Activated CD4-positive, alpha-beta T cell treated with anti-CD3 and anti-CD28 coated beads, Interleukin-2, Interleukin-4, amounts not matched to agents 100 ng/mL and 50 ng/mL, durations not matched to agents 16 hours and 8 hours (primary cell): ENCODE measurements at places on chromosomes 1 and 21.
A peak's percentile ranks its signal among the peaks of the same experiment; 100 is the strongest.

DNA sequence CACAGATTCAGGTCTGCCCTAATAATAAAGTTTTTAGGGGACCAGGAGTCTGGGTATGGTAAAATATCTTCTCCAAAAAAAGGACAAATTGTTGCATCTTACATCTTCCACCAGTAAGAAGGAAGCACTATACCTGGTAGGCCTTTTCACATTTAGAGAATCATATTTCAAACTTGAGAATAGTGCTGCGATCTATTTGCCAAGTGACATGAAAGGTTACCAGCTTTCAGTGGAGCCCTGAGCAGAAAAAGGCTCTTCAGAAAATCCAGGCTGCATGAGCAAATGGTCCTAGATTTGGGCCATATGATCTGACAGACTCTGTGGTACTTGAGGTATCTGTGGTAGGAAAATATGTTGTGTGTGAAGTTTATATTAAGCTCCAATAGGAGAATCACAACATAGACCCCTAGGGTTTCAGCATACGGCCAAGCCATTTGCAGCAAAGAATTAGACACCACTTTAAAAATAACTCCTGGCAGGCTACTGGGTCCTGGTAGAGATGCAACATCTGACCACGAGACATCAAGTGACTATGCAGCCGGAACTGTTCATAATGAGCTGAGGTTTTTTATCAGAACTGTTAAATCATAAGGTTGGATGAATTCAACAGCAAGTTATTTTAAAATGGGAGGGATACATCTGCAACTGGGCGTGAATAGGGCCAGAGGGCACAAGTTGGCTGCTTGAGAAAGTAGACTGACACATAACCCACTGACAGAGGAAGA lies 38.6 kb upstream of the CCDC190 start:
- DNase-seq, result no peak

DNA sequence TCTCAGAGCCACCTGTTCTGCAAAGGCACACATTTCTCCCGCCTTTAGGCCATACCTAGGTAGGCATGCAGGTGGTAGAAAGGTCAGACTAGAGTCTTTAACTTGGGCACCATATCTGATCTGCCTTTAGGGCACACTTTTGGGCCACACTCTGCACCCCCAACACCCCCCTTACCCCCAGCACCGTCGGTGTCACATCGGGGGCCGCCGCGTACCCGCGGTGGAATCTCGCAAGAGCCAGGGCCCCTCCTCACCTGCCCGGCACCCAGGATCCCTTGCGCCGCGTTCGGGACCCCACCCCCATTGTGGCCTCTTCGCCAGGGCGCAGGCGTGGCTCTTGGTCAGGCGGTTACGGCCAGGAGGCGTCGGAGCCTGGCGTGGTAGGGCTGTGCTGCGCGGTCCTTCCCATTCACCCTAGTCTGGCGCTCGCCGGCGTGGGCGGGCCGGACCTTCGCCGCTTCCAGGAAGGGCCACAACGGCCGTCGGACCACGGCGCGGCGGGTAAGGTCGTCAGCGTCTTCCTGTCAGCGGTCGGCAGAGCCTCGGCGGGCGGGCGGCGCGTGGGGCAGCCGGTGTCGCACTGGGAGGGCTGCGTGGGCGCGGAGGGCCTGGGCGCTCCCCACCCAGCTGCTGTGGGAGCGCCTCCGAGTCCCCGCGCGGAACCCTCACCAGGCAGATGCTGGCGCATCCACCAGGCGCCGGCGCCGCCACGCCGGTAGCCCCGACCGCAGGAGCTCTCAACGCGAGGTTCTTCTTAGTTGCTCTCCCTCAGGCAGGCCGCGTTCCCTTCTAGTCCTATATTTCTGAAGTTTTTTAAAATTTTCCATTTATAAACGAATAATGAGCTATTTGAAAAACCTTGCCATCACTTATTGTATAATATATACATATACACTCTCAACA lies at the start of gene DNAH14:
TSS of gene DNAH14 (plus strand) at position 341 of the 903 bp plus-strand sequence. CDS start 23,028 bp downstream, outside the sequence.
- DNase-seq, result peak; percentile 12

DNA sequence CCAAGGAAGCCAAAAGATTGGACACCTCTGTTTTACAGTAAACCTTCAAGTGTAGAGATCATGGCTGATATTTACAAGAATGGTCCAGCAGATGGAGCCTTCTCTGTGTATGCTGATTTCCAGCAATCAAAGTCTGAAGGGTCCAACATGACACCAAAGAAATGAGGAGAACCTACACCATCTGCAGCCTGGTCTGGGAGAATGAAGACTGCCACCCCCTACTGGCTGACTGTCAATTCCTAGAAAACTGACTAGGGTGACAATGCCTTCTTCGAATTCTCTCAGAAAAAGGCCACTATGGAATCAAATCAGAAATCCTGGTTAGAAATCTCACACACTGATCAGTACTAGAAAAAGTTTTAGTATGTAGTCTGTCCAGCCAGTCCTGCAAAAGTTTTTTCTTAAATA lies 83.3 kb downstream of the CDC42BPA start:
- DNase-seq, result peak; percentile 11

DNA sequence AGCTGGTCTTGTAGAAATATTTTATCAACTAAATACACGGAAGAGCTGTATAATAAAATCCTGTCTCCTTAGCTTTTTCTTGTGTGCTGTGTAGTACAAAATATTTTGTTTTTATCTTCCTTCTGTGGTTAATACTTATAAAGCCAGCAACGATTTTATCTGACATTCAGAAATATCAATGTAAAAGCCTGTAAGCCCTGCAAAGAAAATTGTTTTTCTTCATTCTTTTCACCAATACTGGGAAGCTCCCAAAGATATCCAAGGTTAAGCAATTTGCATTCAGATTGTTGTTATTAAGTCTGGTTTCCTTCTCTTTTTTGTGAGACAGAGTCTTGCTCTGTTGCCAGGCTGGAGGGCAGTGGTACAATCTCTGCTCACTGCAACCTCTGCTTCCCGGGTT lies 38.0 kb upstream of the KIF26B start:
- no peak for DNase-seq

DNA sequence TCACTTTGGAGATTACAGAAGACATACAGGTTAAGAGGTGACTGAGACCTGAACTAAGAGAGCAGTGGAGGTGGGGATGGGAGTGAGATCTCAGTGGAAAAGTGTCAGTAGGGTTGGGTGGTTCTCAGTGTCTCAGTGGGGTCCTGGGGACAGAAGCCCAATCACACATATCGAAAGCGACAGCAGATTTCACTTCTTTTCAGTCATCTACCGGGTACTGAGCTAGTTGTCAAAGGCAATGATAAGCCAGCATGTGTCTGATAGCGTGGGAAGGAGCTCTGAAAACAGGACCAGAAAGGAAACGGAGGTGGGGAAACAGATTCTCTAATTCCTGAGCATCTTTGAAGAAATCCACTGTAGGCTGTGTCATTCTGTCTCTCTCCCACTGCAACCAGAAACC lies 59.5 kb downstream of the RHOU start:
- DNase-seq, result peak; percentile 86

GRCh38 chr1:115491298-115492018 lies 150.3 kb upstream of the VANGL1 start:
- no peak for DNase-seq

- DNase-seq, result no peak
Measured at GRCh38 chr1:162927421-162927820, 66.4 kb upstream of the CCDC190 start.

DNA sequence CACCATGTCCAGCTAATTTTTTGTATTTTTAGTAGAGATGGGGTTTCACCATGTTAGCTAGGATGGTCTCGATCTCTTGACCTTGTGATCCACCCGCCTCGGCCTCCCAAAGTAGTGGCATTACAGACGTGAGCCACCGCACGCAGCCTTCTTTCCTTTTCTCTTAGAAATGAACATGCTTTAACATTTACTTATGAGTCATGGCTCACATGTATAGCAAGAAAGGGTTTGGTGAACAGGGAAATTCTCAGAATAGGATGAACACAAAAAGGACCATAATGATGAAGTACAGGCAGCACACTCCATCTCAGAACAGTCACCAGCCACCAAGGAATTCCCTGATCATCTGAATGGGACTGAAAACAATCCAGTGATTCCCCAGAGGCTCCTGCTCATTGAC lies 9.4 kb upstream of the VAMP4 start:
- peak; percentile 22 for DNase-seq

- DNase-seq, result no peak
Measured at GRCh38 chr1:50155541-50155940, 46.8 kb downstream of the ELAVL4 start.

GRCh38 chr1:179917601-179918429 lies 35.7 kb downstream of the TOR1AIP1 start:
- DNase-seq, result peak; percentile 36

- DNase-seq, result no peak
Measured at GRCh38 chr1:205444931-205445645, 10.8 kb downstream of the BLACAT1 start.

DNA sequence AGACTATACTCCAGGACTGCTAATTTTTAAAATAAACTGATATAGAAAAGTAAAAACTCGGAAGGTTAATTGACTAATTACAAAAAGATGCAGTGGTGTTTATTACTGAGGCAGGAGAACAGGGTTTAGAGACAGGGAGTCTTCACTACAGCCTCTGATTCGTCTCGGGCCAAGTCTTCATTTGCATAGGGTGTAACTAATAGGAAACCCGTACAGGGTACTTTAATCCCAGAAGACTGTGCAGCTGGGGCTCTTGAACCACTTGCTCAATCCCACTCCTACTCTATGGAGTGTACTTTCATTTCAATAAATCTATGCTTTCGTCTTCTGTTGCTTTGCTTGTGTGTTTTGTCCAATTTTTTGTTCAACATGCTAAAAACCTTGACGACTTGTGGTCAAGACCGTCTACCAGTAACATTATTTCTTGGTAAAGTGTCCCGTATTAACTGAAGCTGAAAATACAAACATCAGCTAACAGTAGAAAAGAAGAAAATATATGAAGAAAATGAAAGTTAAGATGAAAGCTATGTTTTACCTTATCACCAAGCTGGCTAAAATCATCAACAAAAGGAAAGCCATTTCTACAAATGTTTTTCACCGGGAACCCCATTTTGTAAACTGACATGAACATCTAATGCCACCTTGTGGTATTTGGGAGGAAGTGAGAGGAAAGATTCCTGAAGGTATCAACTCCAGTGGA lies 8.0 kb downstream of the SDHB start:
- DNase-seq, result peak; percentile 30

DNA sequence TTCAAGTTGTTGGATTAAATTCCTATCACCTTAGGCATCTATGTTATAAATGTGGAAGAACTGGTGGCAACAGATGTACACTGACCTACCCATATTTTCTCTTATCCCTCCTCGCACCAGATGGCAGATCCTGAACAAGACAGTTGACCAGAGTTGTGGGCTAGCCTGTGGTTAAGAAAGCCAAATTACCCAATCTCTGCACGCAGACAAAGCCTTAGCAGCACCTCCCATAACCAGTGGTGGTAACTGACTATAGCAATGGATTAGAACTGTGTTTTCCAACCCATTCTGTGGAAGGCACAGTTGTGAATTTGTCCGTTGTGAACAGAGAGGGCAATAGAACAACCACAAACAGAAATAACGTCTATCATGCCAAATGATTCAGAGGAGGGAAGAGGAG lies 20.6 kb downstream of the ABCB10 start:
- no peak for DNase-seq

GRCh38 chr1:157090771-157091170 lies 8.8 kb downstream of the ETV3L start:
- no peak for DNase-seq

- no peak for DNase-seq
Measured at GRCh38 chr1:76256289-76257223, 182.0 kb downstream of the ST6GALNAC3 start.

DNA sequence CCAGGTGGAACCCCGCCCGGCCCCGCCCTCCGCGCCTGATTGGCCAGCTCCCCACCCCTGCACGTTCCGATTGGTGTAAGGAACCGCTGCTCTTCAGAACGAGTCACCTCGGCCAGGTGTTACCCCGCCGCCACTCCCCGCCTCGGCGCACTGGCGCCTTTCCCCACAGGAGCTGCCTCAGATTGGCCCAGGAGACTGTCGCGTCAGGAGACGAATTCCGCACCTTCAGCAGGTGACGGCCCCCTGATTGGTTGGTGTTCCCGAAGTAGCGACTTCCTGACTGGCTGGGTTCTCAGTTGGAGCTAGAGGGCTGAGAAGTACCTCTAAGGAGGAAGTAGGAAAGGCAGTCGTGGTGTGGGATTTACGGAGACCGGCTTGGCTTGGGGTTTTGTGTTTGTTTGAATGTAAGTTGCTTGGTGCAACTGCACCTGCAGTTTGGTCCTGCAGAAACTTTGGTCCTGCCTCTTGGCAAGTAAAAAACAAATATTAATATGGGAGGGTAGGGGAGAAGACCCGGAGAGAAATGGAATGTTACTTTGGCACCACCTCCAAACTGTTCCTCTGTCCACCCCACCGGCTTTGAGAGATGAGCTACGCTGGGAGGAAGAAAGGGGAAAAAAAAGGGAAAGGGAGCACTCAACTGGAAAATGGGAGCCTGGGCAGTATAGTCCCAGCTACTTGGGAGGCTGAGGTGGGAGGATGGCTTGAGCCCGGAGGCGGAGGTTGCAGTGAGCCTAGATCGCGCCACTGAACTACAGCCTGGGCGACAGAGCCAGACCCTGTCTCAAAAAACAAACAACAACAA lies 415 bp upstream of the F11R start:
- peak; percentile 77 for DNase-seq

DNA sequence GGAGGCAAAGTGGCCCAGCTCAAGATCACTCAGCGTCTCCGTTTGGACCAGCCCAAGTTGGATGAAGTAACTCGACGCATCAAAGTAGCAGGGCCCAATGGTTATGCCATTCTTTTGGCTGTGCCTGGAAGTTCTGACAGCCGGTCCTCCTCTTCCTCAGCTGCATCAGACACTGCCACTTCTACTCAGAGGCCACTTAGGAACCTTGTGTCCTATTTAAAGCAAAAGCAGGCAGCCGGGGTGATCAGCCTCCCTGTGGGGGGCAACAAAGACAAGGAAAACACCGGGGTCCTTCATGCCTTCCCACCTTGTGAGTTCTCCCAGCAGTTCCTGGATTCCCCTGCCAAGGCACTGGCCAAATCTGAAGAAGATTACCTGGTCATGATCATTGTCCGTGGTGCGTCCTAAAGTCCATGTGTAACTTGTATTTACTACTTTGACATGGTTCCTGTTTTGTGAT lies 2.7 kb downstream of the RBM15 start:
- no peak for DNase-seq

- no peak for DNase-seq
Measured at GRCh38 chr1:27406362-27406680, 13.9 kb downstream of the GPR3 start.

DNA sequence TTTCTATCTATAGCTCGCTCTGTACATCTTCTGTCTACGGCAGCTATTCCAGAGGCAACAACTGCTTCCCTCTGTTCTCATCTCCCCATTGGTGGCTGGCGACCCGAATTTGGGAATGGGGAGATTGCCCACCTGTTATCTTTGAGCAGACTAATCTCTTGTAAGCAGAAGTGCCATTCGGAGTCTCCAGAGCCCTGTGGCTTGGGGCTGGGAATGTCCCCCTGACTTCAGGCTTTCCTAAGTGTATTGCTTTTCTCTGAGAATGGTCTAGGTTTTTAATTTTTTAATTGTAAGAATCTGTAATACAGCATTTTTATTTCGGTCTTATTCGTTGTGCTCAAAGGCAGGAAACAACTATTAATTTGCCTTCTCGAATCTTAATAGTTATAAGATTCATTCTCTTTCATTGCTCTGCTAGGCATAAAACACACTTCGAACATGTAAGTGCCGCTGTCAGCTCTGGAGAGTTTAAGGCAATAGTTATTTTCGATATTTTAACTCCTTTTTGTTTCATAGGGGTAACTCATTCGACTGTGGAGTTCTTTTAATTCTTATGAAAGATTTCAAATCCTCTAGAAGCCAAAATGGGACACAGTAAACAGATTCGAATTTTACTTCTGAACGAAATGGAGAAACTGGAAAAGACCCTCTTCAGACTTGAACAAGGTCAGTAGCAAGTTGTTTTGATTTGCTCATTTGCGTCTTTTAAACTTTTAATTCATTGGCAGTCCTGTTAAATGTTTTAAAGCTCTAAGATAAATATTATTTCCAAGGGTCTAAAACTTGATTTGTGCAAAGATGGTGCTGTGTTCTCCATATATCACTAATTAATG lies 514 bp downstream of the AGL start:
- DNase-seq, result no peak
